Stimulated activated CD8-positive, alpha-beta memory T cell treated with anti-CD3 and anti-CD28 coated beads, Interleukin-12 subunit alpha, Interleukin-12 subunit beta, amount 100 ng/mL, for 1 hour (primary cell): ENCODE measurements at places on chromosomes 6 and 20.

DNA sequence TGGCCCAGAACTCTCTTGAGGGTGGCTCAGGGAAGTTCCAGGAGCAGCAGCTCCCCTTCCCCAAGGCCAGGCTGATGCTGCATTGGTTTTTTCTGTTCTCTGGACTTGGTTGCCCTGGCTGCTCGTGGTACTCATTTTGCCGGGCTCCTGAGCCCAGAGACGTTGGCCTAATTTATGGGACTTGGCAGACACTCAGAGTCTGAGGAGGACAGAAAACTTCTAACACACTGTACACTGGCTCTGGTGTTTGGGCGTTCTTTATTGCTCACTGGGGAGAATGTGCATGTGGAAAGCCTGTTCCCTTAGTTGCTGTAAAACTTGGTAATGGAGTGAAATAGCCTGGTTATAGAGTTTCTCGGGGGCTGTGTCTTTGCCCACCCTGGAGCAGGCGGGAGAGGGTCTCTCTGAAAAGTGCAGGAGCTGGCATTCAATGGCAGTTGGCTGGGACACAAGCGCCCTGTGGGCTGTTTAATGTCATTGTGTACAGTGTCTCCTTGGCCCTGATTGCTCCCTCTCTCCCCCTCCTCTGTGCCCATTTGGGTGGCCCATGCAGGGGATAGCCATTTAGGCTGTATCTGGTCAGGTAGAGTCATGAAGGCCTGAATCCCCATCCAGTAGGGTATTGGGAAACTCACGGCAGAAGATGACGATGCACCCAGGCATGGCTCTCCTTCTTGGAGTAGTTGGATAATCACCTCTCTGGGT, 109.3 kb downstream of the CDC5L start:
- DNase-seq = no peak

DNA sequence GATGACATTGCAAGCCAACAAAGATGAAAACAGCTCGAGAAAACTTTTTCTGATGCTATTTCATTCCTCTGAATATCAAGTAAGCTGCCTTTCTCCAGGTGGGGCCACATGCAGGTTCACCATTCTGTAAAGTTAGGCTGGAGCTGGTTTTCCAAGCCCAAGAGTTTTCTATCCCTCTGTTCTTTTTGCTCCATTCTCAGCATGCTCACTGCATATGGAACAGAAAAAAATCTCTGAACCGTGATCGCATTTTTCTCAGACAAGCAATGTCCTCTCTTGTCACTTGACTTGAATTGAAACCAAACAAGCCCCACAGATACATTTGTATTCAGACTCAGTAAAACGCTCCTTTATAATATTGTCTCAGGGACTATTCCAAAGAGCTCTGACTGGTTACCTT, 451.6 kb downstream of the FRK start:
- no peak for DNase-seq

DNA sequence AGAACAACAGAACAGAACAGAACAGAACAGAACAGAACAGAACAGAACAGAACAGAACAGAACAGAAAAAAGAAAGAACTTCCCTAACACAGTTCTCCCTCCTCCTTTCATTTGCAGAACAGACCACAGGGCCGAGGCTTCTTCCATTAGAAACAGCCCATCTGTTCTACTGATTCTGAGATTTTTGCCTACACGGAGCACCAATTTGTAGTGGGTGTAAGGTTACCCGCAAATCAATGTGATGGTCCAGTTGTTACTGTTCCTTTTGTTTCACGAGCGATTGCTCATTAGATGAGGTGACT, 734 bp upstream of the OGFRL1 start:
- no peak for DNase-seq

DNA sequence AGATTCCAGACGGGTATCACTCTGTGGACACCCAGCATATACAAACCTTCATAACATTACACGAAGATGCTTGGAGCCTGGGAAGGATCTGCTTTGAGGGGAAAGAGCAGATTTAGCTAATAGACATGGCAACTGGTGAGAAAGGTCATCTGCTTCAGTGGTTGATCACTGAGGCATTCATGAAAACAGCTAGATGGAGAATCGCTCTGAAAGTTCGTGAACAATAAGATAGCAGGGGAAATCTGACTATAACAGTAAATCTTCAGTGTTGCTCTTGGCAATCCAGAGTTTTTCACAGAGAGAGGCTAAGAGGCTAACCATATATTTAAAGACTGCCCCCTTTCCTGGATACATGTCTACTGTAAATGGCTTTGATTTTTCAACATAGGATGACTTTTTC, 245.3 kb downstream of the FARS2 start:
- no peak for DNase-seq

DNA sequence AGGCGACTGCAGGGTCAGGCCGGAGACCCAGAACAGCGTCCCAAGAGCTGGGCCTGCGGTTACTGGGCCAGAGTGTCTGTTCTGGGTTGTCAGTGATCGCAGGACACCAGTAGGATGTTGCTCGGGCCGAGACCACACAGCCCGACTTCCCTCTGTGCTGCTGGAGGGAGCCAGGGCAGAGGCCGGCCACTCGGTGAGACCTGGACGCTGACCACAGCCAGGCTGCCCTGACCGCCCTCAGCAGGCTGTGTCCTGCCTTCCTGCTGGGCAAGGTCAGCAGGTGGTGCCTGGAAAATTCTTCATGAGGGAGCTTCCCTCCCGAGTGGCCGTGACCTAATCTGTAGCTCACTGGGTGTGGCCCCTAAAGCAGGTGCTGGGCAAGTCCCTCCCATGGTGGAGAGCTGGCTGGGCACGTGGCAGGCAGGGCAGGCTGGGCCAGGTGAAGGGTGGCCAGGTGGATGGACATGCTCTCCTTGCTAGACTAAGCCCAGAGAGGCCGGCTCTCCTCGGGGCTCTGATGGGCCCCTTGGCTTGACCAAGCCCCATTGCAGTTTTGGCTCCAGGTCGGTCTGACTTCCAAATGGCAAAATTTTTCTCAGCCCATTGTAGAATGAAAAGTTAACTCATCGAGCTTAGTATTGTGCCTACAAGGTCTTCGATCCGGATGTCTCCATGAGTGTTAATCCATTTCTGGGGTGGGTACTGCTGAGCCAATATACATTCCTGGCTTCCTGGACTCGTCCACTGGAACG, 1.9 kb downstream of the SLCO4A1 start:
- DNase-seq = no peak

- DNase-seq = no peak
Measured at GRCh38 chr20:58294497-58295455, 14.7 kb upstream of the RAB22A start.

GRCh38 chr20:47783828-47784598, 1.3 kb downstream of the SULF2 start:
- no peak for DNase-seq

DNA sequence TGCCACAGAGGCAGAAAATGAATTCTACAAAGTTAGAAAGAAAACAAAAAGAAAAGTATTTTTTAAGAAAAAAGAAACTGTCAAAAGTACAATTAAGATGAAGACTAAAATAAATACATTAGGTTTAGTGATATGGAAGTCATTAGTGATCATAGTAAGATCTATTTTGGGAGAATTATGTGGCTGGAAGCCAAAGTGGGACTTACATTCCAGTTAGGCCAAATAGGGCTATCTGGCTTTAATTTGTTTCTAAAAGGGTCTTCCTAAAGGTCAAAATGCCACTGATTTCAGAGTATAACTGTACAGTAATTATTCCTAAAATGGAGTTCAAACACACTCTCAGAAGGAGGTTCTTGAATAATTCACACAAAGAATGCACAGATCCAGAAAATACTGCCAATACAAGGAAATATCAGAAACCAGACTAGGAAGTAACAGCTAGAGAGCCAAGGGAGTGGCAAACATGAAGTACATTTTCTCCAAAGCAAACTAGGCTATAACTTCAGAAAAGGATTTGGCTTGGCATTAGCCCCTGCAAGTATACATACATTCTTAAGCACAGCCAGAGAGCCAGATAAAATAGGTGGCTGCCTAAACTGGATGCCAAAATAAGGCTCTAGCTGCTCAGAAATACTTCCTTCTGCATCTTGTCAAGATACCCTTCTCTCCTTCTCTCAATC, 45.3 kb downstream of the PDSS2 start:
- DNase-seq = no peak

GRCh38 chr20:22491194-22491505, 93.2 kb downstream of the FOXA2 start:
- no peak for DNase-seq

GRCh38 chr20:19435821-19436220, 223.4 kb downstream of the SLC24A3 start:
- no peak for DNase-seq
